ENCODE measurements at places on chromosomes 6 and 20.

- no peak for DNase-seq
These were observed 38.4 kb downstream of the INSM1 start for GRCh38 chr20:20406306-20406705.

- no peak for DNase-seq
These were observed 117.0 kb upstream of the PRL start for GRCh38 chr6:22413681-22414311.

DNA sequence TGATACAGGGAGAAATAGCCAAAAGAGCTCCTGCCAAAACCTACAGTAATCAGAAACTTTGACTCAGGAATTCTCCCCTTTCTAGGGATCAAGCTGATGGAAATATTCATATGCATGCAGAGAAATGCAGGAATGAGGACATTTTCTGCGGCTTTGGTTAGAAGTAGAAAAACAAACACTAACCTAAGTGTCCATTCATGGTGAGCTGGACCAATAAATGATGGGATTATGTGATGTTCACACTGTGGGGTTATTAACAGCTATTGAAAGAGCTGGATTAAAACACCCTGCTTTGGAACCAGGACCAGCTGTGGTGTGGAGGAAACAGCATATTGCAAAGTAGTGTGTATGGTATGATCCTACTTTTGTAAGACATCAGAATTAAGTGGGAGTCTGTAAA, 143.1 kb downstream of the SYCP2 start:
- no peak for DNase-seq

- DNase-seq = no peak
These were observed 8.9 kb upstream of the CDSN start for GRCh38 chr6:31129130-31129529.

DNA sequence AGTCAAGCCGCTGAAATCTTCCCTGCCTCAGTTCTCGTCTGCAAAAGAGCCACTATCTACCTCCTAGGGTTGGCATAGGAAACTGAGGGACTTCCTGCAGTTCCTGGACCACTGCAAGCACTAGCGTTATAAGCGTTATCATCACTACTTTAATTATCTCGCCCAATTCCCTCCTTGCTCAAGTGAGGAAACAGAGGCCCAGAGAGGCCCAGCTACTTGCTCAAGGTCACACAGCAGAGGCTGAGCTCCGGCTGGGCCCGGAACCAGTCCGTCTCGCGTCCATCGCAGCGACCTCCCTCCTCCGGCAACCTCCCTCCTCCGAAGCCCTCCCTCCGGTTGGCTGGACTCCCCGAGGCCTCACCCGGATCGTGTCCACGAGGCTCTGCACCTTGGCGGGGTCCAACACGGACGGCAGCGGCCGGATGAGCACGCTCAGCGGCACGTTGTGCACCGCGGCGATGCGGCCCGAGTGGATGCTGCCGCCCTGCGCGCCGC, 338 bp downstream of the SRXN1 start:
- no peak for DNase-seq

GRCh38 chr6:150673720-150674346, 74.1 kb downstream of the PLEKHG1 start:
- DNase-seq = no peak

DNA sequence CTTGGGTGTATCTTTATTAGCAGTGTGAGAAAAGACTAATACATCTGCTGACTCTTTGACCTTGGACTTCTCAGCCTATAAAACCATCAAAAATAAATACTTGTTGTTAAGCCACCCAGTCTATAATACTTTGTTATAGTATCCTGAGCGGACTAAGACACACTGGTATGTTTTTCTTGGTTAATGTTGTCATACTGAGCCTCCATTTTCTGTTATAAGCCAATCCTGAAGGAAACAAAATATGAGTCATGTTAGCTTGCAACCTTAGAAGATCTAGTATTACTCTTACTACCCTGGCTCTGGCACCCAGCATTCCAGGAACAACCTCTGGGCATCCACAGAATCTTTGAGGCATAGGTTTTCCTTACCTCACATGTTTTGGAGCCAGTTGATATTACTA, 307.2 kb downstream of the FRK start:
- DNase-seq = no peak

DNA sequence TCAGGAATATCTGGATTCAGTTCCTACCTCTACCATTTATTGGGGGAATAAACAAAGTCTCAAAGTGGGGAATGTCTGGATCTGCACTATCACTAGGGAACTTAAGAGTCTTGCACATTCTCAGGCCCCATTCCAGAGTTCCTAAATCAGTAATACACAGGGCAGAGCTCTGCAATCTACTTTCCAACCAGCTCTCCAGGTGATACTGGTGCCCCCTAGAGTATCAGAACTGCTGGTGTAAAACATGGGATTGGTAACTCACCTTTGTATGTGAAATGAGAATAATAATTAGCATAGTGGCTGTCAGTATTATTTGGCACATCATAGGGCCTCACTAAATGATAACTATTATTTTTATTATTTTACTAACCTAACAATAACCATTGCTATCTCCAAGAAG, 278.8 kb upstream of the IMPG1 start:
- no peak for DNase-seq

GRCh38 chr20:42740226-42740870, 449.4 kb downstream of the PTPRT start:
- DNase-seq = no peak

GRCh38 chr20:41507851-41508250, 110.3 kb downstream of the CHD6 start:
- DNase-seq = no peak

- DNase-seq = peak; percentile 14
These were observed 48.8 kb downstream of the DST start for GRCh38 chr6:56593801-56594318.

DNA sequence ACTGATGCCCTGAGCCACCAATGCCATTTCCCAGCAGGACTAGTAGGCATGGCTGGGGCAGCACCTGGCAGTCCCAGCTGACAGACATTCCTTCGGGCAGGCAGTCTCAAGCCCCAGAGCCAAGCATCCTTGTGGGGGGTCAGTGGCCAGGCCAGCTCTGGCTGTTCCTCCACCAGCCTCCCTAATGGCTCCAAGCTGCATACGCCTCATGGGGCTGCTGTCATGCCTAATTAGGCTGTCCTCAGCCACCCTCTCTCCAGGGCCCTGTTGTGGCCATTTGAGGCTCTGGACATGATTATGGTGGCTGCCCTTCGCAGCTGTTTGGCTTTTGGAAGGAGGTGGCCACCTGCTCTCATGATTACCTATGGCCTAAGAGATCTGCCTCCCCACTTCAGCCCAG, 79.4 kb downstream of the DLGAP4 start:
- DNase-seq = no peak

DNA sequence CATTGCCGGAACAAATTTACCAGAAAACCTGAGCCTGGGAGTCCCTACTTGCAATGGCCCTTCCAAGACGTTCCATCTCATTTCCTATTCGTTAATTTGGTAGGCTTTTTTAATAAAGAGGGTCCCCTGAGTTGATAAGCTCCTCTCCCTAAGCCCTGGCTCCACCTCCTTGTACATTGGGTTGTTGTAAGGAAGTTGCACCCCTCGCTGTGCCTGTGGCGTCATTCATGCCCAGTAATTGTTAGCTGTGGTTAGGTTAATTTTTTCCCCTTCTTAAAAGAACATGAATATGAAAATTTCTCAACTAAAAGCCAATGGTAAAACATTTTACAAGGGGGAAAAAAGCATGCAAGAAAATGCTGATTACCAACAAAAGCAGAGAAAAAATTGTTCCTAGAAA, 91.9 kb downstream of the SLC24A3 start:
- no peak for DNase-seq

GRCh38 chr6:69796073-69796641, 653 bp downstream of the LMBRD1 start:
- DNase-seq = peak; percentile 18

DNA sequence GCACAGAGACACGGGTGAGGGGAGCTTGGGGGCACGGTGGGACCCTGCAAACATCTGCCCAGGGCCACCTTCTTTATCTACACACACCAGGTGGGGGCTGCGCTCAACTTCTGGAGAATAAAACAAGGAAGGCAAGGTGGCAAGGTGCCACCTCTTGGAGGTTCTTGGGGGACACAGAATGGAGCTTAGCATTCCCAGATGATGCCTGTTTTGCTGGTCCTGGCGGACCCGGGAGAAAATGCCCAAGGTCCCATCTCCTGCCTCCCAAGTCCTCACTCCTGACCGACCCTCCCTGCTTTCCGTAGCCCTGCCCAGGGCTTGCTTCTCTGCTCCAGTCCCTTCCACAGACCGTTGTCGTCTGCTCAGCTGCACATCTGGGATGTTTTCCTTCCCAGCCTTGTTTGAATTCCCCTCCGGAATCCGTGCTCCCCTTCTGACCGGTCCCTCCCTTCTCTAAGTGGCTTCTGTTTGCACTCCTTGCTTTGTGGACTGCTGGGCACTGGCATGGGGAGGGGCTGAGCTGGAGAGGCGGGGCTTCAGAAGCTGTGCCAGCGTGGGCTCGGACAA, 13.1 kb downstream of the ITPR3 start:
- DNase-seq = no peak

DNA sequence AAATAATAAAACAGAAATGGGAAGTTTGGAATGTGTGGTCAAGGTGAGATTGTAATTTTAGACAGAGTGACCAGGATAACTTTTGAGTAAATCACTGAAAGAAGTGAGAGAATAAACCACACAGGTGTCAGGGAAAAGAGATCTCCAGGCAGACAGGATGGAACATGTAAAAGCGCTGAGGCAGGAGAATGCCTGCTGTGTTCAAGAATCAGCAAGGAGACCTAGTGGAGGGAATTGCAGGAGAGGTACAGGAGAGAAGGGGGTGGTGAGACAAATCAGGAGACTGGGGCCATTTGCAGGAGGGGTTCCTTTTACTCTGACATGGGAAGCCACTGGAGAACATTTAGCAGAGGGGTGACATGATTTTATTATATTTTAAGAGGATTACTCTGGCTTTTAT, 456.7 kb downstream of the NKAIN2 start:
- no peak for DNase-seq

GRCh38 chr20:33650111-33650752, 11.9 kb upstream of the C20orf144 start:
- no peak for DNase-seq

DNA sequence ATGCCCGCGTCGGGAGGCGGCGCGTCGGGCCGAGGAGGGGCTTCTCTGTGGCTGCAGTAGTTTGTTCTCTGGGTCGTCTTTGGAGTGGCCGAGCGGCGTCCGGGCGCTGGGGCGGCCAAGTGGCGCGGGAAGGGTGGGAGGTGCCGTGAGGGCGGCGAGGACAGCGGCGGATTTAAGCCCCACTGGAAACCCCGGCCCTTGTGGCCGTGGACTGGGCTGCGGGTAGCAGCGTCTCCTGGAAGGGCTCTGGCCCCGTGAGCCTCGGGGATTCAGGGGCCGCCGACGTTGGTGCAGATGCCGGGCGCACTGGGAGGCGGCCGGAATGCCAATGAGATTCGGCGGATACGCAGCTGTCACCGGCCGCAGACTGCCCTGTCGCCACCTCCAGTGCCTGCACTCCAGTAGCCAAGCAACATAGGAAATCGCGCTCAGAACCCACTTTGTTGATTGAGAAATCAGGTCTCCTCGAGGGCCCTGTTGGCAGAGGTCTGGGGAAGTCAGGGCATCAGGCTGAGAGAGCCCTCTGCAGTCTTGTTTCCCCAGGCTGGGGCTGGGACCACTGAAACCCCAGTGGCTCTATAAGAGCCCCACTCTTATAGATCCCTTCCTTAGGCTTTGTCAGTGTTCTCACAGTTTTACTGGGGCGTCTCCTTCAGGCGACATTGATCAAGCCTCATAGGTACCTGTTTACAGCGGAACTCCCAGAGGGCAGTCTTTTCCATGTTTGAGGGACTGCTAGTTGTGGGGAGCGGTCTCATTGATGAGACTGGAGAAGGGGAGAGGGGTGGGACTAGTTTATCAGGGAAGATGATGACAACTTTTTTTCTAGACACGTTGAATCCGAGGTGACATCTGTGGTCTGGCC, 642 bp downstream of the GZF1 start:
- peak; percentile 41 for DNase-seq

Measured in activated naive CD8-positive, alpha-beta T cell treated with anti-CD3 and anti-CD28 coated beads for 36 hours (primary cell).